ENCODE measurements at places on chromosomes 11 and 22.

DNA sequence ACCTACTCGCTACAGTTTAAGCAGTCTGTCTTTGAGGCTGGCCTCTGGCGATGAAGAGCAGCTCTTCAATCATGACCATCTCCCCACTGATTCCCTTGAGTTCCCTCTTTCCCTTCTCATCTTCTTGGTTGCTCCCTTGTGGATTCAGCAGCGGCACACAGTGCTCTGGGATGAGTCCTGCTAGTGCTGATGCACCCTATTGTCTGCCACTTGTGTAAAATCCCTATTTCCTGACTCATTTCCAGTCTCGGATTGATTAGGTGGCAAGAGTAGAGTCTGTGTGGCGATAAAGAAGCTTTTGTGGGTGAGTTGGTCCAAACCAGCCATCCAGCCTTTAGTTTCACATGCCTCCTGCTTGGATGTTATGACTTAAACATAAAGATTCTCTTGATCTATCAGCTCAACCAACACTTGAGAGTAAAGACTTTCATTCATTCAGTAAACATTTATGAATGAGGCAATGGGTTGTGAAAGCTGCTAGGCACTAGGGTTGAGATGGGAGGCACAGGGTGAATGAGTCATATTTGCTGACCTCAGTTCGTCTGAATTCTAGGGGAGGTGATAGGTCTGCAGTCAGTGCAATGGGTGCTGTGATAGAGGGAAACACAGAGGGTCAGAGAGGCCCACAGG, 219.4 kb upstream of the RAG2 start:
- no peak for DNase-seq

- no peak for DNase-seq
Observed at GRCh38 chr11:95257456-95257971, 26.5 kb upstream of the SESN3 start.

DNA sequence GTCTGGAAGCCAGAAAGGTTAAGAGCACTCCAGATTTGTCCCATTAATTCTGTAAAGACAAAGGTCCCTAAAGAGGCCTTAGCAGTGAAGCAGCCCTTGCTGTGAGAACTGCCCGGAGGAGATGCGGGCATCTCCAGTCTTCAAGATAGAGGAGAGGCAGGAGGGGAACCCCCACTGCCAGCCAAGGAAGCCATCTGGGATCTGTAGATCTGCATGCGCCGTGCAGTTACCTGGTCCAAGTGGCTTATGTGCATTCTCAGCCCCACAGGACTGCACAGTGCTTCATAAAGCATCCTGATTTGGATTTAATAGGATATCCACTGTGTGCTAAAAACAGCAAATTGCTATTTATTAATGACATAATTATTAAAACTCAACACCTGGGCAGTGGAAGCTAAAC, 834.6 kb downstream of the NTM start:
- DNase-seq = no peak

- no peak for DNase-seq
Observed at GRCh38 chr22:11627436-11627797, 3900.6 kb upstream of the OR11H1 start.

DNA sequence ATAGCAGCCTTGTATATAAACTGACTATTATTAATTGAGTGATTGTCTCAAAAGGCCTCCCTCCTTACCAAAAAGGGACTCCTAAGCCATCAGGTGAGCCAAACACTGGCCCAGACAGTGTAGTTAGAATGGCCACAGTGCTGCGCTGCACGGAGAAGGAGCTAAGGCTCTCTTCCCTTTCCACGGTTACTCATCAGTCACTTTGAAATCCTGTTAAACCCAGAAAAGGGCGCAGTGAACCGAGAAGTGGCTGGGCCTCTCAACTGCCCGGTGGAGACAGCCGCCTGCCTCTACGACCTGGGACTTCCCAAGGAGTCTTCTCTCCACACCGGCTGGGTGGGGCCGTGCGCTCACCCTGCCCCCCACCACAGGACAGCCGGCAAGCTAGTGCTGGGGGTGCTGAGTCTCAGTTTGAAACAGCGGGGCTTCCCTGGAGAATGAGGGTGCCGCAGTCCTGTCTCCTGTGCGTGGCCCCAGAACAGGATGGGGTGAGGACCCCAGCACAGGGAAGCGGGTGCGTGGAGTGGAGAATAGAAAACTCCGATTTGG, 1.3 kb downstream of the MYH9 start:
- DNase-seq = peak; percentile 87

GRCh38 chr11:72770799-72771198, 18.6 kb upstream of the ARAP1 start:
- no peak for DNase-seq

GRCh38 chr11:87128372-87128771, 90.6 kb downstream of the TMEM135 start:
- no peak for DNase-seq

GRCh38 chr22:30327864-30328345, 1.2 kb upstream of the TBC1D10A start:
- DNase-seq = no peak

DNA sequence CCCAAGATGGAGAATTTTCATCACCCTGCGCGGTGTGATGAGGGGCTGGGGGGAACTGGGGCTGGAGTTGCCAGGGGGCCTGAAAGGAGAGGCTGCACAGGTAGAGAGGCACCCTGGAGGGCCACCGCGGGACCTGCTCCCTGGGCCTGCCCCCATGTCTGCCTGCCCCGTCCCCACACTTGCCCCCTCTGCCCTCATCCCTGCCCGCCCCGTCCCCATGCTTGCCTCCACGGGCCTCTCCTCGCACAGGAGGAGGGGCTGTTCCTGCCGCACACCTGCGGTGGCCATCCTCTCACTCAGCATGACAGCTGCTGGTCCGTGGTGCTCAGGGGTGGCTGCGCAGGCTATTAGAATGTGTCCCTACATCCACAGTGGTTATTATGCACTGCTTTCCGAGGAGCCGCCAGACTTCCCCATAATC, 43.5 kb downstream of the LINC01488 start:
- no peak for DNase-seq

DNA sequence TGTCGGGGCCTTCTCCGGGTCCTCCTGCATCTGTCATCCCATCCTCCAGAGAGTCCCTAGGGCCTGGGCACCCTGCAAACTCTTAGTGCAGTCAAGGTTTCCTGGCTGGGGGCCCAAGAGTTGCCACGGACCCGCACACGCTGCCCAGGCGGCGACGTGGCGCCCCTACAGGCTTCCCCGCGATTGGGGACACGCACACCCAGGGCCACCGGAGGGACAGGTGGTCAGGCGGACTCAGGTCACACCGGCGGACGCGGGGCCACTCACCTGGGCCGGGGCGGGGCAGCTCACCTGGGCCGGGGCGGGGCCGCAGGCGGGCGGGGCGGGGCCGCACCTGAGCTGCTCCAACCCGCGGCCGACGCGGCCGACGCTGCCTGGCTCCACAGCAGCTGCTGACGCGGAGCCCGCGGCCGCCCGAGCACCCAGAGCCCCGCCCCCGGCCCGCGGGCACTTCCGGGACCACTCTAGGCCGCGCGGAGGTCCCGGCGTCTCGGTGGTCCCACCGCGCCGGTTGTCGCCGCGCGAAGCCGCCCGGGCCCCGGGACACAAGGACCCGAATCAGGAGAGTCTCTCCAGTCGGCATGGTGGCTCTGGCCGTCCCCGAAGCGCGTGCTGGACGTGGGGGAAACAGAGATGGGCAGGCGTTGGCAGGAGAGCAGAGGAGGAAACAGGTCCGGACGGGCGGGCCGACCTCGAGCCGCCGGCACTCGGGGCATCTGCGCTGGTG, at the start of gene ZNF70:
ZNF70 (minus strand) TSS at position 399 of the 727 bp plus-strand sequence. CDS start 5,972 bp downstream, outside the sequence.
- peak; percentile 79 for DNase-seq

DNA sequence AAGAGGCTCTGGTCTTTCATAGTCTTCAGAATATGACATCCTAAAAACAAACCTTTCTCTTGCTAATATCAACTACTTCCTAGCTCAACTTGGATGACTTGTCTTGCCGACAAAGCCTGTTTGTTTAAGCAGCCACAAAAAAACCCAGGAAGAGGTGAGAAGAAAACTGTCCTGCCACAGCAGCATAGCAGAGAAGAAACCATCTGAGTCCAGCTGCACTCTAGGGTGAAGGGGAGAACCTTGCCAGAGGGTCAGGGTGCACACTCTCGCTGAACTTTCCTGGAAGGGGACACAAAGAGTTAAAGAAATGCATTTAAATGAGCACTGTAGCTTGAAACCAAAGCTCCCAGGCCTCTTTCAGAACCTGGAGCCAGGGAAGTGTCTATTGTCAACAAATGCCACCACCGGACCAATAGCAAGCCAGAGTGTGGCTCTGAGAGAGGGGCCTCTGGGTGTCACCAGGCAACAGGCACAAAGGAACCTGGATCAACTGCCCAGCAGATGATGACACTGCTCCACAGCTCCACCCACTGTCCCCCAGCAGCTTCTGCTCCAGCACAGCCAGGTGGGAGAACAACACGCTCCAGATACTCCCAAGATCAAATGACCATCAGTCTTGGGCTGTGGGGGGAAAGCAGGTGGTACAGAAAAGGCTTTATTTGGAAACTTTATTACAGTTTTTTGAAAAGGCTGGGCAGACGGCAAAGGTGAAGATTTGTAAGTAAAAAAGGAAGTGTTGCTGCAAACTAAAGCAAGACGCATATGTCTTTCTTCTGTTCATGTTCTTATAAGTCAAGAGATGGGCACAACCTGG, 105.7 kb downstream of the RASSF10 start:
- no peak for DNase-seq

DNA sequence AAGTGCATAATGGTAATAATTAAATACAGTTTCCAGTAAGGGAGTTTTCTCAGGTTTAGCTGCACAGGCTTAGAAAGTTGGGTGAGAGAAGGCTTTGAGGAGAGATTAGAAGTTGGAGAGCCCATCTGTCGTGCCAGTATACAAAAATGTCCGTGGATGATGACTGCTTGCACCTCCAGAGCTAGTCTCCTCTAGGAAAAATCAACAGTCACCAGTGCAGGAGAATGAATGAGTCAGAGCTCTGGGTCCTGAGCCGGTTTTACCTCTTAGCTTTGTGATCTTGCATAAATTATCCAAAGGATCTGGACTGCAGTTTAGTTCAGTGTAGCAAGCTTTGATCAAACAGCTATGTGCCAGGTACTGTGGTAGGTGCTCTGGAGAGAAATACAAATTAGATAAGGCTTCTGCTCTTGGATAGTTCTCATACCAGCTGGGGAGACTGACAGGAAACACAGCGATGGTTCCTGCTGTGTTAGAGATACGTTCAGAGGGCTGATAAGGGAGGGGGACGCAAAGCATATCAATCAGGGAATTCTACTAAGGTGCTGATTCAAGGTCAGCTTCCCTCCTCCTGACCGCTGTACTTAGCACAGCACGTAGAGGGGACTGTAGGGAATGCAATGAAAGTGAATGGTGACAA, 125.9 kb downstream of the TEAD1 start:
- no peak for DNase-seq

- DNase-seq = no peak
Observed at GRCh38 chr22:19555651-19556050, 31.4 kb upstream of the CLDN5 start.

DNA sequence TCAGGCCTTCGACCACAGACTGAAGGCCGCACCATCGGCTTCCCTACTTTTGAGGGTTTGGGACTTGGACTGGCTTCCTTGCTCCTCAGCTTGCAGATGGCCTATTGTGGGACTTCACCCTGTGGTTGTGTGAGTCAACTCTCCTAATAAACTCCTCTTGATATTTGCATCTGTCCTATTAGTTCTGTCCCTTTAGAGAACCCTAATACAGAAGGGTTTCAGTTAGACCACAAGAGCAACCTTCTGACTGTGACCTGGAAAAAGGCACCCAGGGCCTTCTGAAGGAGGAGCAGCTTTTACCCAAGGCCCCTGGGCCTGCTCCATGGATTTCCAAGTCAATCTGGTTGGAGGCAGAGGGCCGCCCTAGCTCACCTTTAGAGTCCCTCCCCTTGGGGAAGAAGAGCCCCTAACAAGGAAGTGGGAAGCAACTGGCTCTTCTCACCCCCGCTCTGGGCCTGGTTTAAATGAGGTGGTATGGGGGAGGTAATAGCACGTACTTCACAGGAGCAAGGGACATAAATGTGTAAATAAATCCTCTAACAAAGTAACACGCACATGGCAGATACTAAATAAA, 11.2 kb upstream of the CHST1 start:
- DNase-seq = no peak

Data from stimulated activated effector memory CD8-positive, alpha-beta T cell treated with anti-CD3 and anti-CD28 coated beads, Interleukin-12 subunit alpha, Interleukin-12 subunit beta, amount 100 ng/mL, for 72 hours (primary cell).